ENCODE measurements at places on chromosomes 4 and X.

DNA sequence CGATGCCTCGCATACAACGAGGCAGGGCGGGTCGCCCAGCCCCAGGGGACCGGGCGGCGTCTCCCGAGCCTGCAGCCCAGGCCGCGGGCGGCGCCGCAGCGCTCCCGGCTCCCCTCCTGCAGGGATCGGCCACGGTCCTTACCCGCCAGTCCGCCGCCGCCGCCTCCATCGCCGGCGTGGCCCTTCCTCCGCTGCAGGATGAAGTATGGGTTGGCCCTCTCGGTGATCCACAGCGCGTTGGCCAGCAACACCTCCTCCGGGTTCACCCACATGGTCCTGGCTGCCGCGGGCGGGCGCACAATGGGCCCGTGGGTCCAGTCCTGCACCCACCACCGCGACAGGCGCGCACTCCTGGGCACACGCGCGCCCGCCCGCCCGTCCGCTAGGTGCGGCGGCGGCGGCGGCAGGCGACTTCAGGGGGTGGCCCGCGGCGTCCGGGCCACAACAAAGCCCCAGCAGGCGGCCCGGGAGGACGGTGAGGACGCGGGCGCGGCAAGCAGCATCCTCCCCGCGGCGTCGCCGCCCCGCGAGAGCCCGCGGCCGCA is 339 bp downstream of the TBC1D9 start:
- DNase-seq = no peak

- no peak for DNase-seq
Measured at GRCh38 chr4:67106861-67107460, 438.3 kb downstream of the CENPC start.

- DNase-seq = no peak
Measured at GRCh38 chr4:132332932-132333723, 816.0 kb upstream of the PCDH10 start.

DNA sequence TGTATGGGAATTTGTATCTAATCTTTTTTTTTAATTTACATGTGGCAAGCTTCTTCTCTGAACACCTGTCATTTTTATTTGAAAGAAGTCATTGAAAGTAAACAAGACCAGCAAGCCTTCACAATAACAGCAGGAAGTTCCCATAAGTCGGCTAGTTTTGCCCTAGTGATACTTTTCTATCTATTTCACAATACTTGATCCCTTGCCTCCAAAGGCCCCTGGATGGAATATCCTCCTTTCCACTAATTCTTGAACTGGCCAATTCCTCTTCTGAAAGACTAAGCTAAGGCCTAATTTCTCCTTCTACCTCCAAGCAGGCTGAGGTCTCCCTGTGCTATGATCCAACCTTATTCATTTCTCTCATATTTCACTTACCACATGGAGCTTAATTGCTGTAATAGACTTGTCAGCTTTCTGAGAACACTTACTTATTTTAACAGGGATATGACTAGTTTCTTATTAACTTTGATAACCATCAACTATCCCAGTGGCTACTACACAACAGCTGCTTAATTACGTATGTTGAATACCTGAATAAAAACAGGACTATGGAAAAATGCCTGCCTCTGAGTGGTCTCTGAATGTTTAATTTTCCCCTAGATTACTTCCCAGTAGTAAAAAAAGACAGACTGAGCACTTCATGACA is 194.2 kb downstream of the MAD2L1 start:
- DNase-seq = no peak

GRCh38 chrX:68832101-68832416 is 3.2 kb downstream of the EFNB1 start:
- no peak for DNase-seq

GRCh38 chrX:101287402-101287801 is 3.7 kb downstream of the TAF7L start:
- no peak for DNase-seq

DNA sequence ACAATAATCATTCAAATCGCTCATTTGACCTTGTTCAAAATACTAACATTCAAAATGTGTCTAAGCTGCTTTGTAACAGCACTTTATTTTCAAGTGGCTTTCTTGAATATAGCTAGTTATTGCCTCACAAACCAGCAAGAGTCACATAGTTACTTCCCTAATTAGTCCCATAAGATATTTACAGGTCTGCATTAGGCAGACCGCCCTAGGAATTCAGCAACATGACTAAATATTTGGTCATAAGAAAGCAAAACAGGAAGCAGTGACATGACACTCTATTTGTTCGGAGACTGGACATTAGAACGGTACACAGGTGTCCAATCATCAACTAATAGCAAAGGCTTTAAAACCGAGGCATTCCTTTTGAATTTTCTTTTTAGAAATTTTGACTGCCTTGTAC is 262.0 kb downstream of the COL25A1 start:
- DNase-seq = no peak

- DNase-seq = no peak
Measured at GRCh38 chr4:21226637-21227538, 526.6 kb downstream of the PACRGL start.

DNA sequence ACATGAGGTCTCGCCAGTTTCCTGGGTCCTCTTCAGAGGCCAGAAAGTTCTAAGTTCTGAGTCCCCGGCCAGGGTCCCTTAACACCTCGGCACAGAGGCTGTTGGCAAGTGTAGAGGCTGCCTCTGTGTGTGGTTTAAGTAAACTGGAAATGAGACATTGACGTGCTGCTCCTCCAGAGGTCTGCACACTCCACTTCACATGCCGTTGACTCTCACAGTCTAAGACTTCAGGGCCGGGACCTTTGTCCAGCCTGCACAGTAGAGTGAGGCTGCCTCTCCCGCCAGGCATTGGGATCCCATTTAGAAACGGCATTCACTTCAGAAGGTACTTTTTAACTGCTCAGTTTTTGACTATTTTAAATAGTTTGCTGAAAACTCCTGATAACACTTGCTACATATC is 10.6 kb upstream of the TADA2B start:
- DNase-seq = no peak

- no peak for DNase-seq
Measured at GRCh38 chrX:109813236-109813635, 80.2 kb upstream of the ACSL4 start.

Measured in central memory CD8-positive, alpha-beta T cell (primary cell).